ENCODE measurements at places on chromosomes 6 and 20.

GRCh38 chr6:32833664-32834063, 4.9 kb downstream of the TAP2 start:
- DNase-seq = no peak

DNA sequence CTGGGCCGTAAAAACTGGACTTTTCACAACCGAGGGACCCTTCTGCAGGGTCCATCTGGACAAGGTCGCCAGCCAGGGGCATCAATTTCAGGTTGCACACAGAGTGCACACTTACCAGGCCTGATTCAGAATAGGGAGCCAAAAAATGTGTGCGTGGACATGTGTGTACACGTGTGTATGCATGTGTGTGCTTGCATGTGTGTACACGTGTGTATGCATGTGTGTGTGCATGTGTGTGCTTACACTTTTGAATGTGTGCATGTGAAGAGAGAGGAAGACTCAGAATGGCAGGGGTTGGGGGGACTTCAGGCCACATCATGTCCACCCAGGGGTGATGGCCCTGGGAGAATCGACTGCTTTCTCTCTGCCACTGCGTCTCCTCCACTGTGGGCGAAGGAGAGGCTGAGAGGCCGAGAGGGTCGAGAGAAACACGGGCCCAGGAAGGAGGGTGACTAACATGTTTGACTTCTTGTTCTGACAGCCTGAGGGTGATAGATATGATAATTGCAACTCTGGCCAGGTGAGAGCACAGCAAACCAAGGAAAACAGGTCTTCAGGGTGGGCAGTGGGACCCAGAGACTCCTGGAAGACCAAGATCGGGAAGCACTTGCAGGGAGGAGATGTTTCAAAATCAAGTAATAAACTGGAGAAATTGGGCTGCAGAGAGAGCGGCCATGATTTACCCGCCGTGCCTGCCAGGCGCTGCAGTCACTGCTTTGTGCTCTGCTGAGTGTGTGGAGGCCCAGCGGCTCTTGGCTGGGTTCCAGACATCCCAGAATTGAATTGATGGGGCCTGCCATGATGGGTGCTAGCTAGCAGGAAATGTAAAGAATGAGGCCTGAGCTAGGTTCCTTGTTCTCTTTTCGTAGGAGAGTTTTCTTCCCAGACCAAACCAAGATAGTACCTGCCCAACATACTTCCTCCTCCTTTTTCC, 310.8 kb downstream of the QKI start:
- peak; percentile 35 for DNase-seq

GRCh38 chr20:33561692-33562601, 72.1 kb downstream of the CBFA2T2 start:
- DNase-seq = peak; percentile 96

DNA sequence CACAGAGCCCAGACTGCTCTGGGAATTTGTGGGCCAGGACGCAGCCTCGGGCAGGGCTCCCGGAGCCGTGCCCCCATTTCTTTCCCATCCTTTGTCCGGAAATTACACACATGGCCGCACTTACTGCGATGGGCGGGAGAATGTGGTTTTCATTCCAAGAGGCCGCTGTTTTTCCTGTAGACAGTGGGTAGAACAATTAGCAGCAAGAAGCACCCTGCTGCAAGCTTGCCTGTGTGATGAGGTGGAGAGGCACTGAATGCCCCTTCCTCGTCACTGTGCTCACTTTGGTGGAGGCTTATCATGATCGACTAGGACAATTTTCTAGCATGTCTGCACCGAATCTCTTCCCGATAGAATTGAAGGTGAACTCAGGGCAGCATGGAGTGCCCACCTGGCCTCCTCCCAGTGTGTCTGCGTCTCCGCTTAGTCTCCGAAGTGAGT, 102.8 kb downstream of the DACT2 start:
- DNase-seq = no peak

DNA sequence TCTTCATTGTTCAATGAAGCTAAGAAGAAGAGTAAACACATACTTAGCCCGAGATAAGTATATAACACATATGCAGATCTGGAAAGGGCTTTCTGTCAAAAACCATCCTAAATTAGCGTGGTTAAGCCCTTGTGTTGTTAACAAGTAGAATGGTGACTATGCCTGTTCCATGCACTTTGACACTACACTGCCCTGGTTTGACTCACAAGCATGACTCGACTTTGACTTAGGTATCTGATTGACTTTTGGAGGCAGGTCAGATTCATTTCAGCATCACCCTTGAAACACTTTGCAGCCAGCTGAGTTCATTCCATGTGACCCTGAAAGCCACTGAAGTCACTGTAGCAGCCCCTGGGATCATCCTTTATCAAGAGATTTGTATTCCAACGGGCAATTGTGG, 239.8 kb downstream of the TBX18 start:
- DNase-seq = no peak

- no peak for DNase-seq
Measured at GRCh38 chr6:39922821-39923220, 11.4 kb downstream of the MOCS1 start.

- DNase-seq = no peak
Measured at GRCh38 chr6:37731888-37732287, 34.2 kb upstream of the MDGA1 start.

DNA sequence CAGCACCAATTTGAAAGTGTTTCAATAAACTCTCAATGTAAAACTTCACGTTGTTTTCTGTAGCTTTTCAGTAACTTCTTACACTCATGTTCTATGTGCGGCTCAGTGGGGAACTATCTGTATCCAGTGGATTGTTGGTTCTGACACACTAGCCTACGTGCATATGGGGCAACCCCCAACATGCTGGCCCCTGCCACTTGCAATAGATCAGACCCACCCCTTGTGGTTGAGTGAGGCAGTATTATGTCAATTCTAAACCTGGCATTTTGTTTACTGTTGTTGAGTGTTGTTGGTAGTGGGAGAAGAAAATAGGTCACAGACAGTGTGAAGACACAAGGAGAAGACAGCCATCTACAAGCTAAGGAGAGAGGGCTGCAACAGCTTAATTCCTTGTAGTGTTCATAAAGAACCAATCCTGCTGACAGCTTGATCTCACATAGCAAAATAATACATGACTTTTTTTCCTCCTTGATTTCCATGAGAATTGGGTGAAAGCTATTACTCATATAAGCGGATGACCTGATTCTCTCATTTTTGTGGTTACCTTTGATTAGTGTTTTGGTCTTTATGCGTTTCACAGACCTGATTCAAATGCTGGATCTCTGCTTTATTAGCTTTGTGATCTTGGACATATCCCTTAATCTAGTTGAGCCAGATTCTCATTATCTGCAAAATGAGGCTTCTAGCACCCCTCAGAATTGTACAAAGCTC, 320.4 kb downstream of the LAMA2 start:
- DNase-seq = no peak

GRCh38 chr6:169503422-169504152, 198.2 kb downstream of the WDR27 start:
- DNase-seq = no peak

DNA sequence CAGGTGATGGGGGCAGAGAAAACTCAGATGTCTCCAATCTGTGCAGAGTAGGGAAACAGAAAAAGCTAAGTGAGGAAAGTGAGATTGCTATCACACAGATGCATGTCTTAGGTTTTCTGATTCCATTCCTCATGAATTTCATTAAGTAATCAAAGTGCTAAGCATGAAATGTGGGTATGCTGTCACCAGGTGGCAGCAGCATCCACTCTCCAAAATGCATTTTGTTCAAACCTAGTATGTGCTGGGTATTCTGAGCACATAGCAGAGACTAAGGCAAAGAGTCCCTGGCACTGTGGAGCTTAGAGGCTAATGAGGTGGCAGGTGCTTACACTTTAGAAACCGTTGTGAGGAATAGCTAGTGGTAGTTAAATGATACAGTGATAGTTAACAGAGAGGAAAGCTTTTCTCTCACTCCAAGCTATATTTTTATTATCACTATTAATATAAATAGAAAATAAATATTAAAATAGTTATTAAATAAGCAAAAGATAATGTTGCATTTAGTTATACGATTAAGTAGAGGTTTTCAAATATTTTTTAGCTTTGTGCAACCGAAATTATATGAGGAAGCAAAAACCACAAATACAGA, 179.5 kb downstream of the CDH26 start:
- DNase-seq = peak; percentile 29

DNA sequence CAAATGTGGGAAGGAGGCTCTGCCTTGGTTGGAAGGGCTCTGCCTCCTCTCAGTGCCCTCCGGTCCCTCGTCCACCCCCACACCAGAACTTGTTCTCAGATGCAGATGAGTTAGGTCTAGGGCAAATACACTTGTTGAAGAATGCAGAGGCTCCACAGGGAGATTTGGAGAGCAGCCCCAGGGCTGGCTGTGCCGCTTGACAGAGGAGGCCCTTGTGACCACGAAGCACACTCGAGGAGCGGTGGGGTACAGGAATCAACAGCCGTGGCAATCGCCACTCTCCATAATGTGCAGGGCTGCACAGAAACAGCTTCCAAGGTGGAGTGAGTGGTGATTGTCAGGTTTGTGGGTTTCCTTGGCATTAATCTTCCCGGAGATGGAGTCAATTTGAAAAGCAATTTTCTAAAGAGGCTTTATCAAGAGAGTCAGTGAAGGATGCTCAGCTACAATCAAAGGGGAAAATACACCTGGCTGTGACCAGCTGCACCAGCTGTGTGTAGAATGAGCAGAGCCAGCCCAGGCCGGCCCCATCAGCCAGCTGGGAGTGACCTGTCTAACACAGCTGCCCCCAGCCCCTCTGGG, 59.5 kb downstream of the BFSP1 start:
- no peak for DNase-seq

DNA sequence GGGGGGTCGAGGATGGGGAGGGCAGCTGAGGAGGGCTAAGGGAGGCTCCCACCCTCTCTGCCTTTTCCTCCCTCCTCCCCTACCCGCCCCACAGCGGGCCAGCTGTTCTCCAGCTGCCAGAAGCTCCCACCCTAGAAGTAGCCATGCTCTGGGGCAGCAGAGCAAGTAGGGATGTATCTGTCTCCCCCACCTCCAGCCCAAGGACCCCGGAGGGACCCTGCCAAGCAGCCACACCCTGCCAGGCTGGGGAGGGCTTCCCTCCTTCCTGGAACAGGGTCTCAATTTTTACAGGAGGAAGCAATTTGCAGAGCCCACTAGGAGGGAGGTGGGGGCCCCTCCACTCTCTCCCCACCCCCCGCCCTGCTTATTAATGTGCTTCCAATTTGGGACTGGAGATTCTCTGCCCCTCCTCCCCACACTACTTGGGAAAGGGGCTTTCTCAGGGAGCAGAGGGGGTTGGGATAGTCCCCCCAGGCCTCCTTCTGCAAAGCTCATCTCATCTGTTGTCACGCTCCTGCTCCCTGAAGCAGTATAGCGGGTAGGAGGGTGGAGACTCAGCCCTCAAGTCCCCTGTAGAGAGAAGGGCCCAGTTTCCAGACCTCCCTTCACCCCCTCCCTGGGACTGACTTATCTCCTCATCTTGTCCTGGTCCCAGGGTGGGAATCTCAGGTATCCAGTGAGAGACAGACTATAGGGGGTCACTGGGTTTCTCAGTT, 4.5 kb downstream of the TEAD3 start:
- no peak for DNase-seq

DNA sequence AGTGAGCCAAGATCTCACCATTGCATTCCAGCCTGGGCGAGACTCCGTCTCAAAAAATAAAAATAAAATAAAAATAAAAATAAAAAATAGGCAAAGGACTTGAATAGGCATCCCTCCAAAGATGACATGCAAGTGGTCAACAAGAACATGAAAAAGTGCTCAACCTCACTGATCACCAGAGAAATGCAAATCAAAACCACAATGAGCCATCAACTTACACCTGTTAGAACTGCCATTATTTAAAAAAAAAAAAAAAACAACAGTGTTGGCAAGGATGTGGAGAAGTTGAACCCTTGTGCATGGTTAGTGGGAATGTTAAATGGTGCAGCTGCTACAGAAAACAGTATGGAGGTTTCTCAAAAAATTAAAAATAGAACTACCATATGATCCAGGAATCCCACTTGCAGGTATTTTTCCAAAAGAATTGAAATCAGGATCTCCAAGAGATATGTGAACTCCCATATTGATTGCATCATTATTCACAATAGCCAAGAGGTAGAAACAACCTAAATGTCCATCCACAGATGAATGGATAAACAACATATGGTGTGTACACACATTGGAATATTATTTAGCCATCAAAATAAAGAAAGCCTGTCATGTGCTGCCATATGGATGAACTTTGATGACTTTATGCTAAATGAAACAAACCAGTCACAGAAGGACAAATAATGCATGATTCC, 2.8 kb downstream of the C20orf203 start:
- no peak for DNase-seq

- DNase-seq = no peak
Measured at GRCh38 chr6:193773-194310, 98.4 kb upstream of the DUSP22 start.

- DNase-seq = no peak
Measured at GRCh38 chr6:69880601-69881000, 14.2 kb downstream of the COL19A1 start.

- no peak for DNase-seq
Measured at GRCh38 chr6:69705954-69706353, 90.9 kb downstream of the LMBRD1 start.

GRCh38 chr20:34708621-34709043, 4.5 kb downstream of the TP53INP2 start:
- peak; percentile 7 for DNase-seq

DNA sequence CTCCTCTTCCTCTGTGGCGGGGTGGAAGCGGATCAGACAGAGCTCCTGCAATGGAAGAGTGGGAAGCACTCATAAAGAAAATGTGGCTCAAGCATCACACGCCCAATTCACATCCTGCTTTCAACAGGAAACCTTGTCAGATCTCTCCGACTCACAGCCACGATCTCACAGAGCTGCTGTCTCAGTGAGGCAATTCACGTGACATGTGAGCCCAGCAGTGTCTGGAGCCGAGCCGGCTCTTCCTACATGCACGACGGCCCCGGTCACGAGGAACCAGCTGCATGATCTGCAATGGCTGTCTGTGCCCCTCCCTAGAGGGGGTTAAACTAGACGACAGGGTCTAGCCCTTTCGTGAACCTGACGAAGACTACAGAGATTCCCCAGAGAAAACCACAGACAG, 29.5 kb upstream of the TCFL5 start:
- no peak for DNase-seq

DNA sequence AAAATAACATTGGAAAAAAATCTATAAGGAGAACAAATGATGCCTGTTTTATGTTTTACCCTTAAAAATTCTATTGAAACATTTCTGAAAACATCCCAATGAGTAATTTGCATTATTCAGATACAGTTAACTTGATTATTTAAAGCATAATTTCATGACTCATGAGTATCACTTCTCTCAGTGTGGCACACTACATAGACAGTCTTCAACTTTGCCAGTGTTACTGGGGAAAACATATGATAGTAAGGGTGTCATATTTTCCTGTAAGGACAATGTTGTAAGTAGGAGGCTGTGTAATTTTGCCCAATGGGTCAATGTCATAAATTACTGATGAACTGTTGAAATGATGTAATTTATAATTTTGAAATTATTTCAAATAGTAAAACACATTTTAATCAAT, 125.5 kb downstream of the PHACTR1 start:
- DNase-seq = no peak

All from DMS153 (cell line).